ENCODE measurements at places on chromosomes 7 and 10.

- peak; percentile 80 for DNase-seq
These were observed 2.1 kb downstream of the NFE2L3 start for GRCh38 chr7:26153823-26154783.

DNA sequence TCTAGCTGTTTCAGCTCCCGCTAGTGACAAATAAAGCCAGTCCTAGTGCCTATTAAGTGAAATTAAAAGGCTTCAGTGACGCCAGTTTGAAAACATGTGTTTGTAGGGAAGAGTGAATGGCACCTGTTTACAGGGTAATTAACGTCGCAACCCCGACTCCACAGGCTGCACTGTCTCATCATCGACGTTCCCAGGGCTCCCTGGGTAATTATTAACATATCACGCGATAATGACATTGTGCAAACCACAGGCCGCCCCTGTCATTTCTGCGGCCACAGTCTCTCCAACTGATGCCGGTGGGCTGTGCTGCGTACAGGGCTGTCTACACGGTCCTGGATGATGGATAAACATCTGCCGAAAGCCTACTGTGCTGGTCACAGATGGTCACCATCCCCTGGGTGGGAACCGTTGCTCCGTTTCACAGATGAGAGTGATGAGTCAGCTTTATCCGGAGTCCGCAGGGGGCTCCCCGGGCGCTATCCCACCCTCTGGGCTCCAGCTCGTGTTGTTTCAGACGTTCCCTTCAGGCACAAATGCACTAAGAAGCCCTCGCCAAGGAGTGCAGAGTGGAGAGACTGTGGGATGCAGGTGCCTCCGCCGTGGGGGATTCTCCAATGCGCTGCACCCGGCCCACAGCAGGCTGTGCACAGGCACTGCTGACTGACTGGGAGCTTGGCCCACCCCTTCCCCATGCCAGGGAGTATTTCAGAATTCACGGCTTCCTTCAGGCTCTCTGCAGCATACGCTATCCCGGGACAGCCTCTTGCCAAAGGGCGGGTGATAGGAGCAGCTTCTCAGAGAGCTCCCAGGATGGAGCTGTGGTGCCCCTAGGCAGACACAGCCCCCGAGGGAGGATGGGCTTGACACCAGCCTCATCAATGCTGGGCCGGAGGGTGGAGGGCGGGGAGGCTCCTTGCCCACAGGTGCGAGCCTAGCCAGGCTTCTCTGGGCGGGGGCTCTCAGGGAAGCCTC is 491.8 kb upstream of the FOXK1 start:
- no peak for DNase-seq

DNA sequence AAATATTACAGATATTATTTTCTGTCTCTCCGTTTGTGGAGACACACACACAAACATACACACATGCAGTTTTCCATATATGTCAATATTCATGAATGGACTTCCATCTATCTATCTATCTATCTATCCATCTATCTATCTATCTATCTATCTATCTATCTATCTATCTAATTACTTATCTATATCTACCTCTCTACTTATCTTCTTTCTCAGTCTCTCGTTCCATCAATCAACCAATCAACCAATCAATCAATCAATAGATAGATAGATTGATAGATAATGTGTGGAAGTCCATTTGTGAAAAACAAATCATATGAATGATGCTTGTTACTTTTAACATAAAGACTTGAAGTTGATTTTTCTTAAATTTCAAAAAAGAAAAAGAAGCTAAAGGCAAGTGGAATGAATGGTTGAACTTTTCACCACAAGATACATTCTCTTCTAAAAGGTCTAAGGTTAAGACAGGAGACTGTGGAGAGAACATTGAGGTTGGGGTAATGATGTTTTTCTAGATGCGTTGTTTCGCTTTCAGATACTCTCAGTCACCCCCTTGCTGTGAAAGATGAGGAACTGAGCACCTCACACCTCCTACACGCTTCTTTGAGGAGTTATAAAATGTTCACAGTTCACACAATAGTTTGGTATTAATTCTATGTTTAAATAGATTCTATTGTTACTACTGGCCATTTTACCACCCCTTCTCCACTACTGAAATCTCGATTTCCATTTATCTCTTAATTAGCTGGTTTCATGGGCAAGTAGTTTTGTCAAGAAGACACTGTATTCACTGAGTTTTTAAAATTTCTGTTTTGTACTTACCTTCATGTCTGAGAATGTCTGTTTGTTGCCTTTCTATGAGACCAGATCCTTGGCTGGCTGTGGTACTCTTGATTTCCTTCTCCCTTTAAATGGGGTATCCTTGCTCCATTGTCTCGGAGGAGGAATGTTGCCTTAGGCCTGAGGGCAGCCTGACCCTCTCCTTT is 114.1 kb downstream of the EMX2 start:
- no peak for DNase-seq

GRCh38 chr7:5594616-5595544 is 171.2 kb upstream of the TNRC18 start:
- DNase-seq, result peak; percentile 54

DNA sequence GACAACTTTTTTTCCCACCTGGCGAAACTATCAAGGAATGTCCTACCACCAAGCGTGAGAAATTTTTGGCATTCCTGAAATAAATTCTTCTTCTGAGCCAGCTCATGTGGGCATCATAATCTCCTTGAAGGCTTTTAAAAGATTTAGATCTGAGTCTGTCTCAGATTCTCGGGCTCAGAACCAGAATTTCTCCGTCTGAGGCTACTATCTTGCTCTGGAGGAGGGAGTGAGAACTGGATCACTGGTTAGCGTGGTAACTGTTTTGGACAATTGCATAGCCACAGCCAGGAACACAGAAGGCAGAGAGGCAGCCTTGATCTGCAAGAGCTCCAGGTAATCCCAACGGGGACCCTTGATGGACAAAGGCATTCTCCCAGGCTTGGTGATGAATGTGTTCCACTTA is 1.0 kb upstream of the PLAC9 start:
- no peak for DNase-seq

DNA sequence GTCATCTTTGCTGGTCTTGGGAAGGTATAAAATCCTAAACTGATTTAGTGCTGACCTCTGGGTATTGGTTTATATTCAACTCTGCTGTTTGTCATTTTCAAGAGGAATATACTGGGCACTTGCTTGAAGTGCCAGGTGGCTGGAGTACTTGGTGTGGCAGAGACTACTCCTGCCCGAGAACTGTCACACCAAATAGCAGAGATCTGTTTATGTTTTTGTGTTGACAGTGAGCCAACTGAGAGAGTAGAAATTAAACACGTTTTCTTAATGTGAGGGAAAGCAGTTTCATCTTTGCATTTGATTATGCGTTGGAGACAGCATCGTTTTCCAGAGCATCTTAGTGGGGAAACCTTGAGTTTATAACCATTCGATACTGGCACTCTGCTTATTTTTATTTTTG is 174.4 kb downstream of the CDCA7L start:
- DNase-seq, result no peak

Data from suppressor macrophage (primary cell).